ENCODE measurements at places on chromosomes 7 and 10. TPM values are rescaled to one million over a fixed set of nuclear protein-coding genes. Genes with fewer than 3 reads are reported as not detected.

DNA sequence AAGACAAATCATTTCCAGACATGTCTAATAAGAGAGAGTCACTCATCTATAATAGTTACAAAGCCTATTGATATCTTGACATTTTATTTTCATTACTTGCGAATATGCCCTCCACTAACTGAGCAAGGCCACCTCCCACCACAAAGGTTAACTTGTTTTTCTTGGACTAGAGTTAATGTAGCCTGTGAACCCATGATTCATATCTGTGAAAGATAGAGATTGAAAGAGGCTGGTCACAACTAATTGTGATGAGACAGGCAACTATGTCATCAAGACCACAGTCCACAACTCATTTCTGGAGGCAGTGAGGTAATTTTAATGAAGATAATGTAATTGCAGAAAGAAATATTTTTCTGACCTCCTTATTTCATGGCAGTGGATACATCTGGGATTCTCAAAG, 491.8 kb upstream of the TPK1 start:
- DNase-seq, result no peak

The TMEM130 gene
- 3.3 TPM for polyA plus RNA-seq

The GPR15LG gene
- 1.9 TPM for polyA plus RNA-seq

DNA sequence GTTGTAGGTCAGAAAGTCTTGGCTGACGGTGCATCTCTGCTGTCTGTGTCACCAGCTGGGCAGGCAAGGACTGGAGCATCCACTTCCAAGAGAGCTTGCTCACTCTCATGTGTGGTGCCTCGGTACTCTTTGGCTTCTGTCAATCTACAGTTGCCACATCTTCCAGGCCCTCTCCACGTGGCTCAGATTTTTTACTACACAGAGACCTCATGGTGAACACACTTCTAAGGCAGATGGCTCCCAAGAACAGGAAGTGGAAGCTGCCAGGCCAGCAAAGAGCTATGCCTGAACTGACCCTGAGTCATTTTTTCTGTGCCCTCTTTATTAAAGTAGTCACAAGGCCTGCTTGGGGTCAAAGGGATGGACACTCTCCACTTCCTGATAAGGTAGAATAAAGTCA, 351.5 kb upstream of the AUTS2 start:
- no peak for DNase-seq

The PAXIP1 gene
- polyA plus RNA-seq, result 5.7 TPM

- no peak for DNase-seq
Observed at GRCh38 chr7:157990881-157991250, 596.8 kb downstream of the PTPRN2 start.

DNA sequence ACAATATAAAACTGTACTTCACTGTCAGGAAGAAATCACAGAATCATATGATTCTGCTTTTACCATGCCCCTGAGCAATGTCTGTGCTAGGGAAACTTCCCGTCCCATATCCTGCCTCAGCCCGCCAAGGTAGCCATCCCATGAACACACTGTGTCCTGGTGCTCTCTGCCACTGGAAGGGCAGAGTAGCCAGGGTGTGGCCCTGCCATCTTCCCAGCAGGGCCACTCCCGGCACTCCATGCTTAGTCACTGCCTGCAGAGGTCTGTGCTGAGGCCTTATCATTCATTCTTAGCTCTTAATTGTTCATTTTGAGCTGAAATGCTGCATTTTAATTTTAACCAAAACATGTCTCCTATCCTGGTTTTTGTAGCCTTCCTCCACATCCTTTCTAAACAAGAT, 31.8 kb downstream of the AP3M1 start:
- DNase-seq, result no peak
